ENCODE measurements at places on chromosomes 7 and 10.
A peak's percentile ranks its signal among the peaks of the same experiment; 100 is the strongest.

GRCh38 chr10:128062881-128063563 is 63.2 kb downstream of the MKI67 start:
- peak; percentile 49 for DNase-seq

DNA sequence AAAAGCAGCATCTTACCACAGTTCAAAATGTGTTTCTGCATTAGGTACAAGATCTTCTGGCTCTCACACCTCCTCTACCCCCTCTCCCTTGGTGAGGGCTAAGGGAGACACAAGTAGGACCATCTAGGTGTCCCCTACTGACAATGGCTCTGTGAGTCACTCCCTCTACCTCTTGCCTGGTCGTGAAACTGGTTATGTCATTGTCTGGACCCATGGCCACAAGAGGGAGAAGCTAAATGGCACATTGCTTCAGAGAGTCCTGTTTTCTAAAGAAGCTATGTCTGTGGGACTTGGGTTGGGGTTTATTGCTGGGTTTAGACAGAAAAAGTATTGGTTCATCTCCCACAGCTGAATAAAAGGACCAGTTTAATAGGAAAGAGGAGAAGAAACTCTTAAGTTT is 4.0 kb upstream of the PLXNA4 start:
- no peak for DNase-seq

DNA sequence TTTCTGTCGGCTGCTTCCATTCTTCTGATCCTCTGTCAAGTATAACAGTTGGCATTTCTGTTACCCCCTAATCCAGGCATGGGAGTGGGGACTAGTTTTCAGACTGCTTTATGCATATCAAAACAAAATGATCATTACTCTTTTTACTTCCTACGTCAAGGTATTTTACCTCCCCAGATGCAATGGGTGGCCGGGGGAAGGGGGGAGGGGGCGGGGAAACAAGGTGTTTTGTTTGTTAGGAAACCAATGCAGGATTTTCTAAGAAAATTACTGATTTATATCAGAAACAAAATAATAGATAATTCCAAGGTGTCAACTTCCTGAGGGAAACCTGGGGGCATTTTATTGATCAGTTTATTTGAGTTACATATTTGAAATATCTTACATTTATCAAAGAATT is 66.3 kb downstream of the NRF1 start:
- DNase-seq: no peak

GRCh38 chr10:14571866-14572507 is 202.7 kb downstream of the FAM107B start:
- peak; percentile 91 for DNase-seq

GRCh38 chr10:69049566-69049961 is 38.3 kb upstream of the SRGN start:
- DNase-seq: no peak

DNA sequence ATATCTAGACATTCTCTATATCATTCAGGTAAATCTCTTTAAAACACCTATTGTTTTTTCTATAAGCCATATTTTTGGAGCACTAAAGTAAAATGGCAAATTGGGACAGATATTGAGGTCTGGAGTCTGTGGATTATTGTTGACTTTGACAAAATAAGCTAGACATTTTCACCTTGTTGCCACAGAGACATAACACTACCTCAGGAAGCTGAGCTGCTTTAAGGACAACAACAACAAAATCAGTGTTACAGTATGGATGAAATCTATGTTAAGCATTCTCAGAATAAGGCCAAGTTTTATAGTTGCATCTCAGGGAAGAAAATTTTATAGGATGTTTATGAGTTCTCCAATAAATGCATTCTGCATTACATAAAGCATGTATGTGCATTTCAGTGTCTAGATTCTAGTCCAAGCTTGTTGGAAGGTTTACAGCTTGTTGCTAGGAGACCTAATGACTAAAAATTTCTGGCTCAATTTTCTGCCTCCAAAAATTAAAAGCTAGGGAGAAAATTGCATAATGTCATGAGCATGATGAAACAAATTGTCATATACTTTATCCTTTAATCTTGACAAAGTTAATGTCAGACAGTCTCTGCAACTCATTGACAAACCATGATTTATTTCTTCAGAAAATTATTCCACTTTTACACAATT is 18.3 kb downstream of the LIPM start:
- no peak for DNase-seq

DNA sequence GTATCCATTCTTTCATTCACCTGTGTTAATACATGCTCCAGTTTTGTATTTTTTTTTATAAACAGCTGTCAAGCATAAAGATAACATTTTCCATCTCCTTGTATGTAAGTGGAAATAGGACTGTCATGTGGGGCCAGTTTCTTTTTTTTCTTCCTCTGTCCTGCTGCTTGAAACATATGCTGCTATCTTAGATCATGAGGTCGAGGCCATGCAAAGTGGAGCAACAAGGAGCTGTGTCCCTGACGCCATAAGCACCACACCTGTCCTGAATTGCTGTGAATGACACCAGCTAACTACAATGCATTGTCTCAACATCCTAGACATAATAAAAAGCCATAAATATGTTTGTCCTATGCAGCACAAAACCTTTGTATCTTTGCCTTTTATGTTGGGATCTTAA is 37.7 kb upstream of the SLC26A4 start:
- DNase-seq: no peak

DNA sequence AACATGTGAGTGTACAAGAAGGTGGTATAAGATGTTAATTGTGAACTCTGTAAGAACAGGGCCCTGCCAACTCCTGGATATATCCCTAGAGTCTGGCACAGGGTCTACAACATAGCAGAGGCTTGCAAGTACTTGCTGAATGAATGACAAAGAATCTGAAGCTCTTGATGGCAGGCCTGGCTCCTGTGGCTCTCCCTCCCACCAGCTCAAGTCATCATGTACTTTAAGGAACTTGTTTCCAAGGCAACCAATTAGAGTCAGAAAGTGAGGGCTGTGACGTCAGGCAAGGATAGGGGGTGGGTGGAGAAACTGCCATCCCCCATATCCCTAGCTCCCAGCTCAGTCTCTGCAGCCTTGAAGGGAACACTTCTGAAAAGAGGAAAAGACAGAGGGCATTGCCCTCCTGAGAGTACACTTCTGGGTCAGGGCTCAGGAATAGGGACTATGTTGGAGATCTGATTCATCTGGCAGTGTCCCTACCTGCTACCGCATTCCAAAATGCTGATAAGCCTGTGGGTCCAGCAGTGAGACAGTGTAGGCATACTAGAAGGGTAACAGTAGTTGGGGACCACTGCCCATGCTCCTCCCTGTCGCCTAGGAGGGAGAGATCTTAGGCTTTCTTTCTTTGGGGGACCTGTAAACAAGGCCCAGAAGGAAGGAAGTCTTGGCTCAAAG is 34.6 kb upstream of the BTRC start:
- DNase-seq: no peak

- no peak for DNase-seq
Observed at GRCh38 chr7:36986511-36986933, 262.2 kb upstream of the AOAH start.

DNA sequence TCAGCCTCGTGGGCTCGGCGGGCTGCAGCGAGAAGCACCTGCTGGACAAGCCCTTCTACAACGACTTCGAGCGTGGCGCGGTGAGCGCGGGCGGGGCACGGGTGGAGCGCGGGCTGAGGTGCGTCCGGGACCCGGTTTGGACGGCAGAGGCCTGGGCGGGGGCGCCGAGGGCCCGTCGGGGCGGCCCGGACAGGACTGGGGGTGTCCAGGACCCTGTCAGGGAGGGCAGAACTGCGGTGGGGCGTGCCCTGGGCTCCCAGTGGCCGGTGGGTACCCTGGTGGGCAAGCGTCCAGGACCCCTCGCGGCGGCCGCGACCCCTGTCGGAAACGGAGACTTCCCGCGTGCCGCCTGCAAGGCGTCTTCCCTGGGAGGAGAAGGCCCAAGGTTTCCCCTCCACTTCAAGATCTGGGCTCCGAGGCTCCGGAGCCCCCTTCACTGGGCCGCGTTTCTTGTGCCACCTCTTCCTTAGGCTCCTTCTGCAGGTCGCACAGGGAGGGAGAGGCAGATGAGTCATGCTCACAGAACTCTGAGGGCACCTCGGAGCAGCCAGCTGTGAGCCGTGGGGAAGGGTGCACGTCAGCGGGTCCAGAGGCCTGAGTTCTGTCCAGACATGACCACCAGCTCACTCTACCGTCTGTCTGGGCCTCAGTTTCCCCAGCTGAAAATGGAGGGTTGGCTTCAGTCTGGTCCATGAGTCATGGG is 485 bp downstream of the ALOX5 start:
- DNase-seq: peak; percentile 47

GRCh38 chr7:98229441-98229840 is 18.2 kb downstream of the BHLHA15 start:
- DNase-seq: no peak

GRCh38 chr7:44767912-44768627 is 19.4 kb downstream of the ZMIZ2 start:
- peak; percentile 80 for DNase-seq

DNA sequence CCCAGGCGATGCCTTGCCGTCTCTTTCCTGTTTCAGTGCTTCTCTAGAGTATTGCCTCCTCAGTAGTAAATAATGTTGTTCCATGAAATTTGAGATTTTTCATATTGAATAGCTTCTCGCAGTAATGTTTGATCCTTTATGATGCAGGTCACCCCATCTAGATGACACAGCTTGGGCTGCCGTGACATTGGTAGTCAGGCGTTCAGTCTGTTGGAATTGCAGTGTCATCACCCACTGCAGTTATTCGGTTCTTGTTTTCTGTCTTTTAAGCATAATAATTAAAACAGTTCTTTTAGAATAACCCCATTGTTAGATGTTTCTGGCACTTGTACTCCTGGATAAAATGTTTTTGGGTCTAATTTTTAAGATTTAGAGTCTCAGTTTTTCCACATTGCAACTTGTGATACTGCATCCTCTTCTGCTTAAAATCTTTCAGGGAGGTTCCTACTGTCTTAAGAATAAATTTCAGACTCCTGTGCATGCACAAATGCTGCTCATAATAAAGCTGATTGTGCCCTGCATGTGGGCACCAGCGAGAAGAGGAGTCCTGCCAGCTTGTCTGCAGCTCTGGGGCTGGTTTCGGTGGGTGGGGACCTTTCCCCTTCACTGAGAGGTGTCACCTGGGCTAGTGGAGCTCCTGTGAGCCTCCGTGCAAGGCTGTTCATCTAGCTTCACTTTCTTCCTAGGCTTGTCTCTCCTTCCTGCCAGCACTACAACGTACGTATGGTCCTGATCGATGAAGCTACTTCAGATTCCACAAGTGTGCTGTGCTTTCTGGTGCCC is 44.8 kb downstream of the SDK1 start:
- DNase-seq: no peak

DNA sequence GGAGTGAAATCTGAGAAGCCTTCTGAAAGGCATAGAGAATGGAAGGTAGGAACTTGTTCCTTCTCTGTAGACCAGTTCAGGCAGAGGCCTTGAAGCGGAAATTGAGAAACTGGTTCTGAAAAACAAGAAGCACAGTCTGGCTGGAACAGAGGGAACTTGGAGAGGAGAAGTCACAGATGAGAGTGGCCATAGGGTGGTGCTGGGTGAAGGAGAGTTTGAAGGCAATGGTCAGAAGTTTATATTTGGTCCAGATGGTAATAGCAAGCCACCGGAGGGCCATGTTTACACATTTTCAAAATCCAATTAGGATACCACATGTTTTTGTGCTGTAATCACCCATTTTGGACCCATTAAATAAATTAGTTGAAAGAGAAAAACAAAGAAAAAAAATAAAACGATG is 692.5 kb downstream of the INHBA start:
- no peak for DNase-seq

GRCh38 chr10:12638103-12638502 is 288.8 kb downstream of the CAMK1D start:
- no peak for DNase-seq

- no peak for DNase-seq
Observed at GRCh38 chr7:157830331-157830730, 493.5 kb downstream of the DNAJB6 start.

GRCh38 chr10:69201045-69201444 is 19.1 kb upstream of the HKDC1 start:
- no peak for DNase-seq

- no peak for DNase-seq
Observed at GRCh38 chr7:133678137-133678814, 425.4 kb downstream of the EXOC4 start.

GRCh38 chr10:87761153-87761552 is 56.9 kb downstream of the ATAD1 start:
- no peak for DNase-seq

DNA sequence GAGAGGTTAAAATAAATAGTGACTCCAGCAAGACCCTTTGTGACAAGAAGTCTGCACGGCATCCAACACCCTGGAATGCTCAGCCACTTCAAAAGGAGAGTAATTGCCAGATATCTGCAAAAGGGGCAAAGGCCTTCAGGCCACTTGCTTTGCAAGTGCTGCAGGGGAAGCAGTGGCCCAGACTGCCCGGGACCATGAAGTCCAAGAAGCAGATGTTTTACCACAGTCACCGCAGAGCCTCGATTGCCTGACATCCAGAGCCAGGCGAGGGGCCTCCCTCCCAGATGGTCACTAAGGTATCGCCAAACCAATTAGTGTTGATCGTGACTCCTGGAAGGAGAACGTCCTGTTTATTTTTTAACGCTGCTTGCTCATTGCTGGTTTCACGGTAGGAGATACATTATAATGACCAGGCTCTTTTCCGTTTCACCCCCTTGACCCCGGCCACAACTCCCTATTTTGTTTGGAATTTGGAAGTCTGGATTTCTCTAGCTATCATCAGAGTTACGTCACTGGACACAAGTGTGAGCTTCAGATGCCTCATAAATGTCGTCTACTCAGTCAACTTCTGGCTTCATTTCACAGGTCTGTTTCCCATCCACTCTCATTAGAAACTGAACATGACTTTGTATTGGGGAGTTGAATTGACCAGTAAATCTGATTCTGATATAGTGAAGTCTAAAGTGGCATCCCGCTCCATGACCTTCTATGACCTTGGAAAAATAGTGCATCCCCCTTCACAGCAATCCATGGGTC is 276.2 kb downstream of the WDR11 start:
- no peak for DNase-seq

DNA sequence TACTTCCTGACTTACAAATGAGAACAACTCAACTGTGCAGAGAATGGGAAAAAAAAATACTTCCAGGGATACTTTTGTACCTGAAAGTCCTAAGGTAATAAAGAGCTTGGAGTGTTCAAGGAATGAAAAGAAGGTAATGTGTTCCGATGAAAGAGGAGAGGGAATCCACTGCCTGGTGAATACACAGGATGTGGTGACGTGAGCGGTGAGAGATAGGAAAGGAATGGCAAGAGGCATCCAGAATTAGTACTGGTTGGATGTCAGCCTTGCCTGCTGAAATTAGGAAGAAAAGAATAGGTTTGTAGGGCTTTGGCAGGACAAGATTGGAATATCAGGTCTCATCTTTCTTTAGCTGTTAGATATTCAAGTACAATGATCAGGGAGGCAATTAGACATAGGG is 347.7 kb downstream of the POM121L12 start:
- DNase-seq: no peak

DNA sequence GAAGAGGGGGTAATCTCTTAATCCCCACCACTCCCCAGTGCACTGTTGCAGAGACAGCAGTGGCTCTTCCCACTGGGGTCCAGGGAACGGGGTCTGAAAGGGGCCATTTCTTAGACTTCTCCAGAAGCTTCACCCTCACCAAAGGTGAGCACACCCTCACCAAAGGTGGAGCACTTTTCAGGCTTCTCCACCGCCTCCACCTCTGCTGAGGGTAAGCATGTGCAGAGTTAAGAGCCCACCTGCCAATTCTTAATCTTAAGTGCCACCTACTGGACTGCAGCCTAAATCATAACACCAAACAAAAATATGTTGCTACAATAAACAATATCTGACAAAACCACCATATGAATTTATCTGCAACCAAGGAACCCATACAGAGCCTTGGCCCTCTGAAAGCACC is 27.0 kb downstream of the SNX13 start:
- DNase-seq: no peak

Measured in left lobe of liver (tissue), 2 donors.